Activated CD4-positive, alpha-beta memory T cell treated with anti-CD3 and anti-CD28 coated beads, Interleukin-2, amount 10 ng/mL, durations not matched to agents 7 days and 5 days (primary cell): ENCODE measurements at places on chromosomes 3 and 15. TPM values are rescaled to one million over a fixed set of nuclear protein-coding genes. Genes with fewer than 3 reads are reported as not detected.
A peak's percentile ranks its signal among the peaks of the same experiment; 100 is the strongest.

The RBP2 gene
- not detected for total RNA-seq

DNA sequence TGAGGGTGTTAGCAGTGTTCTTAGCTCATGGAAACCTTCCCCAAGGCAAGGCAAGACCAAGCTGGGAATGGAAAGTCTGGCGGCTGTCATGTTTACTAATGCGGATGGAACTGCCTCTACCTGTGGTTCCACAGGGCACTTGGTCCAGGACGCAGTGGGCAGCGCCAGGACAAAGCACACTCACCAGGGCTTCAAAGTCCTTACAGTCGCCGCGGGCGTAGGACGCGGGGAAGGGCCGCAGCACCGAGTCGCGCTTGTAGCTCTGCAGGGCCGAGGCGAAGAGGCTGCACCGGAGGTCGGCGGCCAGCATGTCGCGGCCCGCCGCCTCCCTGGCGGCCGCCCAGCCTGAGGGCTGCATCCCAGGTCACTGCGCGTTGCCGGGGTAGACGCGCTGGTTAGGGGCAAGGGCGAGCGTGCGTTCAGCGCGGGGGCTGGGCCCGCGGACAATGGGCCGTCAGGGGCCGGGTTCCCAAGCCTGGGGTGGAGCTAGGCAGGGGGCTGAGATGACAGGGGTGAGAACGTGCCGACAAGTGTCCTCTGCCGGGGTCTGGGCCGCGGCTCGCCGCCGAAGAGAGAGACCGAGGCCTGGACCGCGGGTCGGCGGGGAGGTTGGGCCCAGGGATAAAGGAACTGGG is 497 bp downstream of the PARP16 start:
- peak; percentile 35 for DNase-seq

- DNase-seq: no peak
Observed at GRCh38 chr3:190807719-190808375, 54.6 kb downstream of the GMNC start.

- DNase-seq: no peak
Observed at GRCh38 chr15:94070356-94071295, 160.7 kb upstream of the MCTP2 start.

- DNase-seq: no peak
Observed at GRCh38 chr3:46882377-46883053, 5.0 kb downstream of the PTH1R start.

GRCh38 chr3:10377148-10377725 is 56.3 kb upstream of the SEC13 start:
- DNase-seq: no peak

- no peak for DNase-seq
Observed at GRCh38 chr3:34068505-34068904, 270.1 kb downstream of the PDCD6IP start.
